ENCODE measurements at places on chromosomes 7 and 10.

GRCh38 chr10:112984756-112985155 lies 34.7 kb downstream of the TCF7L2 start:
- DNase-seq: no peak

DNA sequence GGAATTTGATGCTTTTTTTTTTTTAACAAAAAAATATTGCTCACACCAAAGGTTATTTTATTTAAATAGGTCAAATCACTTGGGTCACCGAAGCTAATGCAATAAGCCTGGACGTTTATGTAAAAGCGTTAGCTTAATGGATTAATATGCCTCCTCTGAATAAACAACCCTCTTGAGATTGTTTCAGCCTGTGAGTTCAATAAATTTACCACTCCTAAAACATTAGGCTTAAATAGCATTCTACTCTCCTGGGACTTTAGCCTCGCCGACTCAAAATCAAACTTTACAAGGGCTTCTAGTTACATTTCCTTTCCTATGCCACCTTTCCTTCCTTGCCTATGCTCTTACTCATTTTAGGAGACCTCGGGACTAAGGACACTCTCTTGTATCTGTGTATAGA lies 79.3 kb downstream of the DNAJB9 start:
- DNase-seq: no peak

DNA sequence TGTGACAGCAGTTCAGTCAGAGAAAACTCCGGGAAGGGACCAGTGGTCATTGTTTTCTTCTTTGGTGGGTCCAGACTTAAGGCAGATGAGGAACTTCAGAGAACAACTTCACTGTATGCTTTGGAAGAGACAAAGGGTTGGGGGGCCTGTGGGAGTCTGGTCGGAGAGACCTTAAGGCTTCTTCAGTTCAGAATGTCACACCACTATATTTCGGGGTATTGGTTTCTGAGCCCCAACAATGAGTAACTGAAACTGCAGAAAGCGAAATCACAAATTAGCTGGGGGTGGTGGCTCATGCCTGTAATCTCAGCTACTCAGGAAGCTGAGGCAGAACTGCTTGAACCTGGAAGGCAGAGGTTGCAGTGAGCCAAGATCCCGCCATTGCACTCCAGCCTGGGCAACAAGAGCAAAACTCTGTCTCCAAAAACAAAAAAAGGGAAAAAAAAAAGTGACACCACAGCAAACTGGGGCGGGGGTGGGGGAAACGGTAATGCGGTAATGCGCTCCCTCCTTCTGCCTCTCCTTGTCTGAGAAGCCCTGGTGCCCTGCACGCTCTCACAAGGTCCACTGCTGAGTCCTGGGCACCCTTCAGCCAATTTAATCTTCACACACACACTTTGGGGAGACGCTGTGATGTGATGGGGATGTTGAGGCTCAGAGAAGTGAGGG lies 2.2 kb upstream of the ADIRF start:
- no peak for DNase-seq

DNA sequence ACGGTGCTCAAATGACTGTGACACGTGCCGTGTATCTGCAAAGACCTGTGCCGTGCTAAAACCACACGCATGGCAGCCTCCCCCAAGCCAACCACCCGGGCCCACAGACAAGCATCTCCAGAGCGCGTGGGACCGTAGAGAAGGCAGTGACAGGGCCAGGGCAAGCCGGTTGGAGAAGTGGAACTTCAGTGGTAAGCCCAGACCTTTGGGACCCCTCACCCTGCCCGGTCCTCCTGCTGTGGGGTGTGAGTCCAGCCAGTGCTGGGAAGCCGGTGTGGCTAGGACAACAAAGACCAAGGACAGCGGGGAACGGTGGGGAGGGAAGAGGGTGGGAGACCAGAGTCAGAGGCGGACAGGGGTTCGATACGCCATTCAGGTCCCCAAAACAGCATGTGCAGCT lies 476.2 kb downstream of the DNAJB6 start:
- no peak for DNase-seq

DNA sequence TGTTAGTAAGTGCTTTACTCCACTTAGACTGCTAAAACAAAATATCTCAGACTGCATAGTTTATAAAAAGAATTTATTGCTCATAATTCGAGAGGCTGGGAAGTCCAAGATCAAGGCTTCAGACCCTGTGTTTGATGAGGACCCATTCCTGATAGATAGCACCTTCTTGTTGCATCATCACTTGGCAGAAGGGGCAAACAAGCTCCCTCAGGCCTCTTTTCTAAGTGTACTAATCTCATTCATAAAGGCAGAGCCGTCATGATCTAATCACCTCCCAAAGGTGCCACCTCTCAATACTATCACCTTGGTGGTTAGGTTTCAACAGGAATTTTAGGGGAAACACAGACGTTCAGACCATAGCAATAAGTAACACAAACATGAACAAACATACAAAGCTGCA lies 55.4 kb downstream of the CRPPA start:
- DNase-seq: no peak

- DNase-seq: no peak
These were observed 139.5 kb downstream of the PFKFB3 start for GRCh38 chr10:6342096-6342685.

- no peak for DNase-seq
These were observed 15.2 kb upstream of the PDZD8 start for GRCh38 chr10:117390420-117390819.

GRCh38 chr7:35528381-35528977 lies 166.5 kb downstream of the HERPUD2 start:
- DNase-seq: no peak

DNA sequence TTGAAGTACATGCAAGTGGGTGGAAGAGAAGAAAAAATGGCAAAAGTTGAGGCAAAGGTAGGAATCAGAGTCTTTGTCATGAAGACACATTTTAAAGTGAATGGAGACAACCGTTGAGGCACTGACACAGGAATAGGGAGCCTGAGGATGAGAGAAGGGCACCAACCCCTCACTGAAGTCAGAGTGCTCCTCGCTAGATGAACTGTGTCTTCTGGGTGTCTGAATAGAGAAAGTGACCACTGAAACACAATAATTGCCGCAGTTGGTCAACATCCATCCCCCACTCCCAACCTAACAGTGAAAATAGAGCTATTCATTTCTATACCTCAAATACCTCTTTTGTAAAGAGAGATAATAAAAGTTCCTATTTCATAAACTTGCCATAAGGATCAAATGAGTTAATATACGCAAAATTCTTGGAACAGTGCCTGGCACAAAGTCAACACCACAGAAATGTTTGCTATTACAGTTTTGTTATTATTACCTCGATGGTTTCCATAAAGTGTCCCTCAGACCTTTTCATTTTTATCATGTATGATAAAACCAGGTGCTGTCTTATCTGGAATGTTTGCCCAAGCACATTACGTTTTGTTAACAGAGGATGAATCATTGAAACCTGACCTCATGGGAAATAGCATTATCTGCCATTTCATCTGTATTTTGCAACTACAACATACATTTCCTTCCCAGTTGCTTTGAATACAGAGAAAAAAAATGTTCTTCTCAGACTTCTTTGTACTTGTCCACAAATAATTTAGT lies 61.8 kb upstream of the SP4 start:
- no peak for DNase-seq

- DNase-seq: no peak
These were observed 83.7 kb upstream of the AFAP1L2 start for GRCh38 chr10:114487815-114488536.

- DNase-seq: no peak
These were observed 2.4 kb downstream of the ACTA2 start for GRCh38 chr10:88949912-88950837.

GRCh38 chr7:90175667-90176066 lies 21.4 kb downstream of the STEAP1 start:
- no peak for DNase-seq

GRCh38 chr10:78511324-78512204 lies 477.9 kb downstream of the RPS24 start:
- DNase-seq: no peak

DNA sequence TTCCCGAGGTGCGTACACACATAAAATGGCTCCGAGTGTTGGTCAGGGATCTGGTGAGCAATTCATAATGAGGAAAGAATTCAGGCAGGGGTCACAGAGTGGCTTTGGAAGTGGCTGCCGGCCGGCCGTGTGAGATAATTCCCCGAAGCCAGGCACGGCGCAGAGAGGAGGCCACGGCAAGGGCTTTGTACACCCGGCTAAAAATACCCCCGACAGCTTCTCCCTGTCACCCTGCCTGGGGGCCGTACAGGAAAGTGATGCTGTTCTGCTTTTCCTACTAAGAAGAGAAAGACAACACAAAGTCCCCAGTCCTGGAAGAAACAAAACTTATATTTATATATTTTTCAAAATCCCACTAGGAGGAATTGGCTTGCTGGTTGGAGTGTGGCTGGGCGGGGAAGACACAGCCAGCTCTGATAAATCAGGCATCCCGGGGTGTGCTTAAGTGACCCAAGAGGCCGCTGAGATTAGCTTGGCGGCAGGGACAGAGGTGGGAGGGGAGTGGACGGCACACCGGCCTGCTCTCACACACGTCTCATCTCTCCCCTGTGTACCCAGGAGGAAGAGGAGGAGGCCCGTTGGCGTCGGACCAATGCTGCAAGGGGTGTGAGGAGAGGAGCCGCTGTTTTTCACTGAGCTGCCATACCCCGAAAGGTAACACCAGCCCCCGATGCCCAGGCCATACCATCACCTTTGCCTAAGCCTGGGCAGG lies 70.5 kb downstream of the ZMIZ1 start:
- no peak for DNase-seq

- no peak for DNase-seq
These were observed 62.1 kb downstream of the SDHAF3 start for GRCh38 chr7:97179454-97180104.

- no peak for DNase-seq
These were observed 18.5 kb upstream of the PLEKHS1 start for GRCh38 chr10:113732966-113733365.

- no peak for DNase-seq
These were observed 76.8 kb downstream of the VIPR2 start for GRCh38 chr7:159067576-159068487.

- DNase-seq: no peak
These were observed 50.3 kb downstream of the PALD1 start for GRCh38 chr10:70528741-70529362.

DNA sequence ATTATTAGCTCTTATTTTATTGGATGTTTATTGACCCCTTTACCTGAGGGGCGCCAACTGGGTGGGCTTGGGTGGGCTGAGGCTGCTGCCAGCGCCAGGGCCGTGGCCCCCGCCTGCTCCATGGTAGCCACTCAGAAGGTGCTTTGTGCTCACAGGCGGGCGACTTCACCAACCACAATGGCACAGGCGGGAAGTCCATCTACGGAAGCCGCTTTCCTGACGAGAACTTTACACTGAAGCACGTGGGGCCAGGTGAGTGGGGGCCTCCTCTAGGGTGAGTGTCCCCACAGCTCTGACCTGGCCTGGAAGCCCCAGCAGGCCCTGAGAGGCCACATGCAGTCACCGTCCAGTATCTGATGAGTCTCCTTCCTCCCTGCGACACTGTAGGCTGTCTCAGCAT lies 4.1 kb downstream of the PPIF start:
- no peak for DNase-seq

- DNase-seq: no peak
These were observed 222.4 kb downstream of the ADAM12 start for GRCh38 chr10:126165874-126166273.

DNA sequence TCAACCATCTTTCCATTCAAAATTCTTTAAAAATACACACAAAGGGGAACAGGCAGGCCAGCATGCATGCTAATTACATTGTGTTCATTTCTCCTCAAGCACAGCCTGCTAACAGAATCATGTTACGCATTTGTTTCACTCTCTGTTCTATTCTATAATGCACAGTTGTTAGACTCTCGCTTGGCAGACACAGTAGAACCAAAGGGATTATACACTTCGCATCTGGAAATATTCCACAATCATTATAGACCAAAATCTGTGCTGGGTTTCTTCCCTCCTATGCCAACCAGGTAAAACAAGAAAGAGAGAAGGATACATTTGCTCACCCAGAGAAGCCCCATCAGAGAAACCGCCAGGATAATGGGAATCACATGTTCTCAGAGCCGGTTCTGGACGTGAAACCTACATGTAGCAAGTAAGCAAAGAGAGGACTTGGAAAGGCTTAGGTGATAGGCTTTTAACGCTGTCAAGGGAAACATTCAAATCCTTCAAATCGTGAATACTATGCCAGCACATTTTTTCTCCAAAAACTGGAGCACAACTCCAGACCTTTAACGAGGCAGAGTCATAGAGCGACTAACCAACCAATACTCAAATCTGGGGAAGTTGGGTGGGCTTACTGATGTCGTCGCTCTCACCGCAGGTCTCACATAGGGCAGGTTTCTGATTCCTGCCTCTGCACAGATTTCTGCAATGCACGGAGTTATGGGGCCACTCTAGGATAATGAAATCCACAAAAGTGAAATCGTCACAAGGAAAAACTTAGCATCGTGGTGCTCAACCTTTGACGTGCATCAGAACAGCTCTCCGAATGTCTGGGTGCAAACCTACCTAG lies 380.5 kb upstream of the AUTS2 start:
- DNase-seq: no peak

DNA sequence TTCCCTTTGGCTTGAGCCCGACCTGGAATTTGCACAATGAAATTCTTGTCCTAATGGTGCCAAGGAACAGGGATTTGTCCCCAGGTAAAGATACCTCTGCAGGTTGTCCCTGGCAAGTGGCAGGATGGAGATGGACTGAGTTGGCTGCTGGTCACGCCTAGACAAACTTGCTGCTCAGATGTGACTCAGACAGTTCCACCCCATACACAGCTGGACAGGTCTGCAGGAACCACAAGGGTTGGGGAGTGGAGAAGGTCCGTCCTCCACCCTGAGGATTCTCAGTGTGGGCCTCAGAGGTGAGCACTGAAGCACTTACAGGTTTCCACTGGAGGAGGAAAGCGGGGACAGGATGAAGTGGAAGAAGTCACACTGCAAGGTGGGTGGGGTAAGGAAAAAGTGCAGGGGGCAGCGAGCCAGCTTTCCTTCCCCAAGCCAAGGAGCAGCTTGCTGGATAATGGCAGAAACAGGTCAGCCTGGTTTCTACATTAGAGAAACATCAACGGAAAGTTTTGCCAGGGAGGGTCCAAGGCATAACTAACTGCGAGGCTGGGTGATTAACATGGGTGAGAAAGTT lies 20.5 kb downstream of the ITPRIP start:
- DNase-seq: no peak

GRCh38 chr7:135792363-135792668 lies 43.7 kb upstream of the FAM180A start:
- no peak for DNase-seq

GRCh38 chr10:103715430-103715829 lies 139.9 kb downstream of the SH3PXD2A start:
- DNase-seq: no peak

DNA sequence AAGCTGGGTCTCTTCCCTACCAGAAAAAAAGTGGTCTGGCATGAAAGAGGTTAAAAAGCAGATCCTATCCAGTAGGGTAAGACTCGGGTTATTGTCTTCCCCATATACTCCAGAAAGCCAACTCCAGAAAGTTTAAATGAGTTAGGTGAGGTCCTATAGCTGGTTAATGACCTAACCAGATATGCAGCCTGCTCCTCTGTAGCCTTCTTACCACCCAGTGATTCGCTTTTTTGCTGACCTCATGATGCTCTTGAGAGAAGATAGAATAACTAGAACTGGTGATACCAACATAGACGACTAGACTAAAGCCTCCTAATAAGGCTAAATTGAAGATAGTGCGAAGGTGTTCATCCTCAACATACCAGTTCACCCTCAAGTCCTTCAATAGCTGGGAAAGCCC lies 675 bp upstream of the GIMAP1 start:
- no peak for DNase-seq

GRCh38 chr10:124641282-124642087 lies 102.7 kb downstream of the FAM53B start:
- no peak for DNase-seq

All from activated CD4-positive, alpha-beta T cell treated with anti-CD3 and anti-CD28 coated beads, Interleukin-2, amount 50 U/mL, for 24 hours (primary cell).